ENCODE measurements at places on chromosomes 5 and 9.

DNA sequence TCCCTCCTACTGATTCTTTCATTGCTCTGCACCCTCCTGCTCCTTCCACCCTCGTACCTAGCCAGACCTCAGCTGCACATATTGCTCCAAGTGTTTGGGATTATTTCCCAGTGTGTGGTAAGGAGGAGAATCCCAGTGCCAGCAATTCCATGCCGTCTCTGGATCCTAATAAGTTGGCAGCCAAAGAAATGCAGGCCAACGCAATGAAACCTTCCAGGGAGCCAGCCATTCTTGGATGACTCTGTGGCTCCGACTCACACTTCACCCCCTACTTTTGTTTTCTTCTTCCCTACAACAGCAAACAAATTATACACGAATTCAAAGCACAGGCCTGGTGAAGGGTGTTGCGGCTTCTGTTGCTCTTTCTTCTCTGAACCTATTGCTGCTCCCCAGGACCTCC lies 82.5 kb upstream of the SLC1A3 start:
- no peak for DNase-seq

DNA sequence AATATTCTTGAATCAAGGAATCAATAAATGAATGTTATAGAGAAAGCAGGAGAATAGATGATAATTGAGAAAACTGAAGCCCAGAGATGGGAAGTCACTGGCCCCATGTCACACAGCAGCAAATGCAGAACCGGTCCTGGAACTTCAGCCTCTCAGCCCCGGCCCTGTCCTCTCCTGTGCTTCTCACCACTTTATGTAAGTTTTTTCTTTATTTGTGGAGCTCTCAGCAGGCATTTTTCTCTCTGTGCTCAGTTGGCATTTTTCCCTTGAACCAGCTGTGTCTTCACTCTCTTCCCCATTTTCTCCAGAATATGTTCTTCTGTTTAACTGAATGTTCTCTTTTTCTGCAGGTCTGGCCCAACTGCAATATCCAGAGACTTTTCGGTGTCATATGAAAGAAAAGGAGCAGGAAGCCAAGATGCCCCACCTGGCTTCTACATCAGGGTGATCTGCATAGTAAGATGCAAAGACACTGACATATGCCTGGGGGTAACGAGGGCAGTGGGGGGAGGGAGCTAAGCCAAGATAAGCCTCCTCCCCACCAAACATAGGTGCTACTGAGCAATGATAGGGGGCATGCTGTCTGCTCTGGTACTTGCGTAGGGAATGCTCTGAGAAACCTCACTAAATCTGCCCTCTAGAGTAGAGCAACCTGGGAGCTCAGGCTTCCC lies 12.8 kb upstream of the LCP2 start:
- DNase-seq: no peak

- no peak for DNase-seq
Measured at GRCh38 chr5:154117930-154118329, 72.6 kb upstream of the GALNT10 start.

GRCh38 chr9:96604004-96604319 lies 15.7 kb downstream of the CDC14B start:
- no peak for DNase-seq
